DND-41 (cell line): ENCODE measurements at places on chromosomes 1 and 21.

DNA sequence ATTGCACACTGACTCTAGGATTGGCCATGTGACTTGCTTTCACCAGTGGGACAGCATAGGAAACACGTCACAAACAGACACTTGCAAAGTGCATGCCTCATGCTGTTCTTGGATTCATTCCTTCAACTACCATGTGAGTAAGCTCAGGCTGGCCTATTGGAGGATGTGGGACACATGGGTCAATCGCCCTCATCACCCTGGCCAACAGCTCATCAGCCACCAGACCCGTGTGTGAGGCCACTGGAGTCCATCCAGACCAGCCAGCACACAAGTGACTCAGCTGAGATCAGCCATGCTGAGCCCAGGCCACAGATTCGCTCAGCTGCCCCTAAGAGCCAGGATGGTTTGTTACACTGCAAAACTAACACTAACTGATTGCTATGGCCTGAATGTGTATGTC lies 216.1 kb upstream of the GRIK3 start:
- DNase-seq = no peak

GRCh38 chr21:38227401-38227800 lies 29.4 kb upstream of the KCNJ15 start:
- no peak for DNase-seq

GRCh38 chr1:224251741-224252146 lies 68.7 kb downstream of the DEGS1 start:
- no peak for DNase-seq

GRCh38 chr1:215600258-215600792 lies 33.2 kb downstream of the KCTD3 start:
- DNase-seq = no peak

DNA sequence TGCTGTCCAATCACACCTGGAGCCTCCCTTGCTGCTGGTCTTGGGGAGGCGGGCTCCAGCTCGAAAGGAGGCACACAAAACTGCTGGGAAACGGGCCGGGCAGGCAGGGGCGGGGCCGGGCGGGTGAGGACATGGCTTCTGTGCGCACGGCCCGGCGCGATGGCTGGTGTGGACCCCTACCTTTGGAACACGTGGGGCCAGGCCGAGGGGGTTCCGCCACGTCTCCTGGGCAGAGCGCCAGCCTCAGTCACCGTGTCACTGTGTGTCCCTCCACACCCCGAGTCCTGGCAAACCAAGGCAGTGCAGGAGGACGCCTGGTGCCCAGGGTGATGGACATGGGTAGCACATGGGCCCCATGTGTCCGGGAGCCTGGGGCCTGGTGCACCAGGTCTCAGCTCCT lies 42.0 kb upstream of the ADARB1 start:
- no peak for DNase-seq

DNA sequence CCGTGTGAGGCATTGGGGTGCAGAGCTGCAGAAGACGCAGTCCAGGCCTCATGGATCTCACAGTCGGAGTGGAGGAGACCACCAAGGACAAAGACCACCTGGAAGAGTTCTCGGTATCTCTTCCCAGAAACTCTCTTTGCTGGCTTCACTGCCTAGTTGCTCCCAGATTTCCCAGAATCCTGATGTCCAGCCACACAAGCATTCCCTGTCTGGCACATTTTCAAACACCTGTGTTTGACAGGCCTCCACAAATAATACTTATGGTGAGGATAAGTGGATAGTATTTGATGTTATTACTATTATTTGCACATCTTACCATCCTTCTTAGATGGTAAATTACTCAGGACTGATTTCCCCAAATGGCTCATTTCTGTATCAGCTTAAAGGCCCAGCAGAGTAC lies 27.7 kb upstream of the KANK4 start:
- DNase-seq = no peak

- DNase-seq = peak; percentile 7
Measured at GRCh38 chr1:39926343-39926793, 24.7 kb upstream of the MYCL start.

- no peak for DNase-seq
Measured at GRCh38 chr1:95582191-95582590, 348.2 kb downstream of the RWDD3 start.

DNA sequence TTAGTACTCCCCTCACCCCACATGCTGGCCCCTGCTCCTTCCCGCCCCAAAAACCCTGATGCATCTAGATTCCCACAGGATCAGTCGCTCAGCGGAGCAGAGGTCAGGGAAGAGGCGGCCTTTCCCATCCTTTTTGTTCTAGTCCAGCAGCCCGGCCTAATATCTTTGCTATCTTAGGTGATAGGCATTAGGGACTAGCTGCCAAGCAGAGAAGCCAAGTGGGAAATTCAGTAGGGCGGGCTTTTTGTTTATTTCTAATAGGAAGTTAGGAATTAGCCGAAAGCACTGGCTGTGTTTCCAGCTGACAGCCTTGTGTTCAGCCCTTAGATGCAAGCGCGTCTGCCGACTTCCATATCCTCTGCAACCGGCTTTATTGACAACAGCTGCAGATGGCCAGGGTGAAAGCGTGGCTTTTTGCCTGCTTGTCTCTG lies 59.0 kb upstream of the BCAR3 start:
- DNase-seq = no peak

- DNase-seq = no peak
Measured at GRCh38 chr1:94299627-94300553, 62.5 kb upstream of the ARHGAP29 start.

GRCh38 chr1:150159550-150159949 lies 9.8 kb downstream of the PLEKHO1 start:
- DNase-seq = no peak

DNA sequence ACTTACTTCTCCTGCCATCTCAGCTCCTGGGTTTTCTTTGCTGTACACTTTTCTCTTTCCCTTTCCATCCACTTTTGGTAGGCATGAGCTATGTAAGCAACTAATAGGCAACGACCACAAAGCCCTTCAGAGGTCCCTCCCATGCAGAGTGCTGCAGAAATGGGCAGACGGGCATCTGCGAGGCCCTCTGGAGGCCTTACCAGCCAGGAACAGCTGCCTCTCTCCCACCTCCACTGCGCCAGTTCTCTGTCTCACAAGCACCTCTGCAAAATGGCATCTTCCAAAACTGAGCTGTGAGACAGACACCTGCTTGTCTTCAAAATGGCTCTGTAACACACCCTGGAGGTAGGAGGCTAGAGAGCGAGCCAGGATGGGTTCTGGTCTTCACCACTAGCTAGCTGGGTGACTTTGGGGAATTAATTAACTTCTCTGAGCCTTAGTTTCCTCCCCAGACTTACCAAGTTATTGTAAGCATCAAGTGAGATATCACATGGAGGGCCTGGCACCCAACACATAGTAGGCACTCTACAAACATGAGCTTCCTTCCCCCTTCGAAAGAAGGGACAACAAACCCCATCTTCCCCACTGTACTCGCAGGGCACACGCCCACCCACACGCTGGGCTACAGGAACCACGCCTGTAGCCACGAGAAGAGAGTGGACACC lies 62.0 kb downstream of the BCAR3 start:
- peak; percentile 26 for DNase-seq

DNA sequence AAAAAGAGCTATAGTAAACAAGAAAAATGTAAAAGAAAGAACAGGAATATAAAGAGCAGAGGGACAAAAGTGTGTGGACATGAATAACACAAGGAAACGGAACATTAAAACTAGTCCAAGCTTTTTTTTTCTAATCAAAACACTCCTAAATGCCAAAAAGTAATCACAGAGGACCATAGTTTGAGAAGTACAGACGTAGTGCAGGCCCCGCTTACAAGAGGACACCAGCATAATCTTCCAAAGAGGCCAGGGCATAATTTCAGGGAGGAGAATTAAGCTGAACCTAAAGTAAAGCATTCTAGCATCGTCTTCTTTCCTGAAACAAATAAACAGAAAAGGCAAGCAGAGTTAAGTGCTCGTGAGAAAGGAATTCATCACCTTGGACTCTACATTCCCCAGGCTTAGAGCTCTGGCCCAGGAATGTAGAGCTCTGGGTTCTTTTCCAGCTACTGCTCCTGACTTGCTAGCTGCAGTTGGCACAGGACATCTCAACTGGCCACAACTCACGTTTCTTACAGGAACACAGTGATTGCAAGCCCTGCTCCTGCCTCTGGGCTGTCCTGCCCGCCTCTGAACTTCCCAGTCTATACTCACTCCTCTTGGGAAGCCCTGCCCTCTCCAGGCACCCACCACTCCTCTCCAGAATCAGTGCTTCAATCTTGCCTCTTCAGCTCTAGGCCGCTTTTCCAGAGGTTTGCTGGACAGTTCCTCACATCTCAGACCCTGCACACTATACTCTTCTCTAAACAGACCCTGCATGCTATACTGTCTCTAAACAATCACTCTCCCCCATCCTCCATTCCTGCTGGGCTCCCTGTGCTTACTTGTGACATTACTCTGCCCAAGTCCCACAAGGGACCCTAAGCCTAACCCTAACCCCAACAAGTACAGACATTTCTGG lies 9.8 kb downstream of the RGS8 start:
- no peak for DNase-seq

DNA sequence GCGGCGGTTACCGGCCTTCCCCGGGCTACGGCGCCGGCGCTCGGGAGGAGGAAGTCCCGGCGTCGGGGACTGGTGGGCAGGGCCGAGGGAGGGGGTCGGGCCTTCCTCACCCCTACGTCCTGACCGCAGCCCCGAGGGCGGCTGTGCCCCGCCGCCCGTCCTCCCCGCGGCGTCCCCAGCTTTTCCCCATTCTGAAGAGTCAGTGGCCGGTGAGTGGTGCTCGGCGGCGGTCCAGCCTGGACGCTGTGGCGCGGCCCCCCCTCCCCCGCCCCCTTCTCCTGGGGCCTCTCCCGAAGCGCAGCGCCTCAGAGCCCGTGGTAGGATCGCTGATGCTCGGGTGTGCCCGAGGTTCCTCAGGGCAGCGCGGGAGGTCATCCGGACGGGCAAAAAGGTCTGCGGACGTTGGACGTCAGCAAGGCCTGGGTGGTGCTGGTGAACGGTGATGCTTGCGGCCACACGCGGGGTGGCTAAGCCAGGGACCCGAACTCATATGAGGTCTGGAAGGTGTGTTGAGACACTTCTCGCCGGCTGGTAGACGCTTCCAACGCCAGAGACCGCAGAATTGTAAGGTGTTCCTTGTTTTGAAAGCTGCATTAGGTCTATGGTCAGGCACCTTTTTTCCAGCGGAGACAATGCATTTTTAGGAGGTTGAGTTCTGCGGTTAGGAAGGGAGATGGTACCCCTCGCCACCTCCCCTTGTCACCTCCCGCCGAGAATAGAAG lies 725 bp downstream of the SLC25A33 start:
- DNase-seq = peak; percentile 67

- DNase-seq = peak; percentile 36
Measured at GRCh38 chr1:57719274-57719673, 295.4 kb upstream of the DAB1 start.

DNA sequence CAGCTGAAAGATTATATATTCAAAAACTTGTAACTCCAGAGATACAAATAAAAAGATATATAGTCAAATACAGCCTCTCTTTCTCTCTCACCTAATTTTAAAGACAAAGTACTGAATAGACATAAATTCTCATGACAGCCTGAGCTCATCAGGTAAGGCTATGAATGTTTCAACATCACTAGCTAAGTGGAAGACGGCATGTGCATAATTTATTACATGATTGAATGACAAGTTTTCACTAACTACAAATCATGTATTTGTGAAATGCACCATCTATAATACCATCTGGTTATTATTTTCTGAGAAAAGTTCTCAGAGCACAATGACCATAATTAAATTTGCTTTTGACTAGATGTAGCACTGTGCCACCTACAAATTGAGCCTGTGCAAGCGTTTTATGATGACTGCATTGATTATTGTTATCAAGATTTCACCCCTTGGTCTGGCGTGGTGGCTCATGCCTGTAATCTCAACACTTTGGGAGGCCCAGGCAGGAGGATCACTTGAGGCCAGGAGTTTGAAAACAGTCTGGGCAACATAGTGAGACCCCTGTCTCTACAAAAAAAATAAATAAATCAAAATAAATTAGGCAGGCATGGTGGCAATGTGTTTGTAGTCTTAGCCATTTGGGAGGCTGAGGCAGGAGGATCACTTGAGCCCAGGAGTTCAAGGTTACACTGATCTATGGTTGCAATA lies 128.2 kb downstream of the APP start:
- no peak for DNase-seq

GRCh38 chr1:184497959-184498723 lies 111.3 kb downstream of the C1orf21 start:
- DNase-seq = no peak

DNA sequence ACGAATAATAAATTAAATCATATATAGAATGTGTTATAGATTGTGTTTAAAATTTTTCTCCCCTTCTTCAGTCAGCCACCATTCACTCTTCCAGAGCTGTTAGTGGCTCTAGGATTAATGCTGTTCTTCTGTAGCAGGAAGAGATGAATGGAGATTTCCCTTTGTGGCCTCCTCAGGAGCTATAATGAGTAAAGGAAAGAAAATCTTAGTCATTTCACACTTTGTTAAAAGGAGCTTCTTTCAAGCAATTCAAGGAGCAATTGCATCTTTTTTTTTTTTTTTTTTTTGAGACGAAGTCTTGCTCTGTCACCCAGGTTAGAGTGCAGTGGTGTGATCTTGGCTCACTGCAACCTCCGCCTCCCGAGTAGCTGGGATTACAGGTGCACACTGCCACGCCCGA lies 23.7 kb upstream of the TMCO2 start:
- no peak for DNase-seq

- DNase-seq = no peak
Measured at GRCh38 chr1:212582291-212582690, 26.3 kb upstream of the ATF3 start.

DNA sequence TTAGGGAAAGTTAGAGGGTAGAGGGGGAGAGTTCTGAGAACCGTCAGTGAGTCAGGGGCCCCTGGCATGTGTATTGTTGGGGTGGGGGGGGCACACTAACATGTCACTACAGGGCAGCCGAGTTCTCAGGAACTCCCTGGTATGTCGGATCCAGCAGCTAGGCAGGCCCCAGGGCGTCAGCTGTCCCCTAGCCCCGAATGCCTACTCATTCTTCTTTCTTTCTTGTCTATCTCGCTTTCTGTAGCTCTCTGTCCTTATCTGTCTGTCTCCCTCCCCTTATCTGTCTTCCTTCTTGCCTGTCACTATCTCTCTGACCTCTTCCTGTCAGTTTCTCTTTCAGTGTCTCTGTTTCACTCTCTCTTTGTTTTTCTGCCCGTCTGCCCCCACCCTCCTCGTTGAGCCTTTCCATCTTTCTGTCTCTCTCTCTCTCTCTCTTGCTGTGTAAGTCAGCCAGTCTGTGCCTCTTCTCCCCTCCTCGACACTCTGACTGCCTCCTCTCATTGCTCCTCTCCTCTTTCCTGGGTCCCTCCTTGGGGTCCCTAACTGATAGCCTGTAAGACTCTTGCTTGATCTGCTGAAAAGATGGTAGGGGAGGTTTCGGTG lies 2.4 kb downstream of the NTRK1 start:
- no peak for DNase-seq

GRCh38 chr1:100441146-100441545 lies 88.8 kb downstream of the CDC14A start:
- no peak for DNase-seq

DNA sequence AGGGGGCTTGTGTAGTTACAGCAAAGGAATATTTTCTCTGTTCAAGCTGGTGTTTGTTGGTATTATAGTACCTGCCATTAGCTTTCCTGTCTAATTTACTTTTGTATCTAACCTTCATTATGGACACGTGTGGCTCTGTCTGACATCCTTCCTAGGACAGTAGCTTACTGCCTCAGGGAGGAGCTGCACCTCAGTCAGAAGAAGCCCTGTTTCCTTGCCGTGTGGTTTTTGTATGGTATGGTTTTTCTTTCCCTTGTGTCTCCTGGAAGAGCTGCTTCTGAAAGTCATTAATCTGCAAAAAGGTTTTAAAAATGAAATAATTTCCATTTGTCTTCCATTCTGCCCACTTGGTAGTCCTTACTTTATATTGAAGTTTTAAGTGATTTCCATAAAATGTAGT lies 17.4 kb upstream of the CRB1 start:
- no peak for DNase-seq
